Endothelial cell of umbilical vein (primary cell): ENCODE measurements at places on chromosomes 12 and 14. TPM values are rescaled to one million over a fixed set of nuclear protein-coding genes. Genes with fewer than 3 reads are reported as not detected.

- DNase-seq = no peak
Measured at GRCh38 chr12:81588235-81589008, 170.7 kb downstream of the PPFIA2 start.

DNA sequence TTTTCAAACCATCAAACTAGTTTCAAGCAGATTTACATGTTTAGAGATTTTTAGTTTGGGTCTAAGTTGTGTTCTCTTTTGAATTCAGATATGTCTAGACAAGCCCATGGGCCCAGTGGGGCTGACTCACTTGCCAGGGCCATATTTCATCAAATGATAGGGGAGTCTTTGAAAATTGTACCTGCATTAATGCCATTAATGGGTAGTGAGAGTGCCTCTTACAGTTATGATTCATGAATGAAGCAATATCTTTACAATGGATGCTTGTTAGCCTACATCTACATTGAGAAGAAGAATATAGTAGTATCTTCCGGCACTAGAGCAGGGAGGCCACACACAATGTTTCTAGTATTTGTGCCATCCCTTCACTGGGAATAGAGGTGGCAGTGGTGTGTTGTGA lies 174.2 kb upstream of the E2F7 start:
- DNase-seq = no peak

- DNase-seq = no peak
Measured at GRCh38 chr14:76941544-76941943, 87.0 kb downstream of the IRF2BPL start.

GRCh38 chr12:24045816-24046257 lies 96.4 kb upstream of the SOX5 start:
- peak; percentile 79 for DNase-seq

DNA sequence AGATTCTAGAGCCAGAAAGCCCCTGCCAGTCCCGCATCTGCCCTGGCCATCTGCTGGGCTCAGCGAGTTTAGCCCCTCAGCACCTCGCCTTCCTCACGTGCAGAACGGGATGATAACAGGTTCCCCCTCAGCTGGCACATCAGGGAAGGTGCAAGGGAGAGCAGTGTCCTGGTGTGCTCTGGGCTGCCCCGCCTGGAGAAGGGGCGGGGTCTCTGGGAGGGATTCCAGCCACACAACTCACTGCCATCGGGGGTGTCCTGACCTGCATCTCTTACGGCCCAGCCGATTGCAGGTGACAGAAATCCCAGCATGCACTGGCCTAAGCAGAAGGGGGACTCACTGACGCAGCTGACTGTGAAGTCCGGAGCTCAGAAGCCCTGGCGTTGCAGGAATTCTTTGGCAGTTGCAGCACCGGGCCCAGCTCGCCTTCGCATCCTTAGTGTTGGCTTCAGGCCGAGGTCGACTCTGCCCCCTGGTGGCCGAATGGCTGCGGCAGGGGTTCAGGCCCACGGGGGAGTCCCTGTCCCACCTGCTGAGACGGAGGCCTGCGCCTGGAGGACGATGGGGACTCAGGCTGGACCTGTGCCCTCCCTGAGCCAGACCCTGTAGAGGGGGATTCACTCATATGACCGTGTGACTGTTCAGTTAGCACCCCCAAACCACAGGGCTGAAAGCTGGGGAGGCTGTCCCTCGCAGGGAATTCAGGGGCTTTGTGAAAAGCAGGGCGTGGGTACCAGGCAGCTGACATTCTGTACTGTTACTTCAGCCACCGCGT lies 178.6 kb downstream of the ADGRD1 start:
- DNase-seq = no peak

GRCh38 chr14:24093207-24093900 lies 757 bp upstream of the PCK2 start:
- no peak for DNase-seq

- DNase-seq = no peak
Measured at GRCh38 chr14:71729596-71729995, 202.6 kb upstream of the RGS6 start.

- peak; percentile 75 for DNase-seq
Measured at GRCh38 chr14:91228112-91229004, 16.1 kb downstream of the GPR68 start.

Gene DUSP16
- total RNA-seq = 12.7 and 19.5 TPM in 2 replicates
